ENCODE measurements at places on chromosomes 6 and 20.

DNA sequence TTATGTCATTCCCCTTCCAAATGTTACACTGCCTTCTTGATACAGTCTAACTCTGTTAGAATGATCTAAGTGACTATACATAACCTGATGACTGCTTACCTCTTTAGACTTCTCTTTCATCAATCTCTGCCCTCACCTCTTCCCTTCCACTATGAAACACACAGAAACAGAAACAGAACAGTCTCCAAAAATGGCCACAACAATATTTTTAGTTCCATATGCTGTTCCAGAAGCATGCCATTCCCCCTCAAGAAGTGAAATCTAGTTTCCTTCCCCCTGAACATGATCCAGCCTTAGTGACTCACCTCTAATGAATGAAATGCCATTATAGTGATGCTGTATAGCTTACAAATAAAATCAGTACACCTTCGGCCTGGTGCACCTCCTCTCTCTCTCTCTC lies 229.3 kb upstream of the TENT5A start:
- no peak for DNase-seq

GRCh38 chr20:26163890-26164289 lies 467.2 kb upstream of the ZNF337 start:
- no peak for DNase-seq

GRCh38 chr20:48999890-49000870 lies 45.9 kb upstream of the CSE1L start:
- no peak for DNase-seq

DNA sequence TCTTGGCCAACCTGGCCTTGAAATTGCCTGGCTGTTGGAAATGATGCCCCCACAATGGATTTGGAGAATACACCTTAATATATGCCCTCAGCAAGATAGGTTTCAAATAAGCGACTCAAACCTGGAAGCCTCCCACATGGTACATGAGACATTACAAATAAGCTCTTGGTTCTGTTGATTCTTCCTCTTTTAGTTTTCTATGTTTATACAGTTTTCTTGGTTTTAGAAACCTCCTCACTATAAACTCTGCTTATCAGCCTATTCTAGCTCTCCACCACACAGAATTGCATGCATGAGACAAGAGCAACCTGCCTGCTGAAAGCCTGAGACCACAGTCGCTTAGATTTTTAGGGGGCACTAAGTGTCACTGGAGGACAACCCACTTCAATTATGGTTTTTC lies 108.8 kb upstream of the PREP start:
- DNase-seq = no peak

DNA sequence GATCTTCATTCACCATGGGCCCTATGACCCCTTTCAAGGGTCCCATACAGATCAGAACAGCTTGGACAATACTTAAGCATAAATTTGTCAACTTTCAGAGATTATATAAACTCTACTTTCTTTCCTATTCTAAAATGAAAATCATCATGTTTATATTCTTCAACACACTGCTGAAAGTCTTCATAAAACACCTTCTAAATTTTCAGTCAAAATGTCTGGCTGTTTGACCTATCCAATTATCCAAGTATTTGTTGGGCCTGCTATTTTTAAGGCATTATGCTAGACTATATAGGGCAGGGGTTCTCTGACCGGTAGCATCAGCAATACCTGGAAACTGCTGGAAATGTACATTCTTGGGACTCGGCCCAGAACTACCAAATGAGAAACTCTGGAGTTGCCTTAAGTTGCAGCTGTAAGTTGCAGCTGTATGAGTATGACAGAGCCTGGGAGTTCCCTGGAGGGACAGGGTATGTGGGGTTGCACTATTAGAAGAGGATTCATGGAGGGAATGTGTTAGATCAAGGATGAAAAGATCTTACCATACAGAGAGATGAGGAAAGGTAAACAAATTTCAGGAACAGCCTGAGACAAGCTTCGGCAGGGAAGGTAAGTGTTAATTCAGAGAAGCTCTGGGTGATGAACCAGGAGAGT lies 293.0 kb downstream of the ADGB start:
- no peak for DNase-seq

GRCh38 chr6:12096342-12096741 lies 84.2 kb downstream of the HIVEP1 start:
- DNase-seq = no peak

GRCh38 chr6:112325444-112325843 lies 21.7 kb upstream of the RFPL4B start:
- DNase-seq = no peak

DNA sequence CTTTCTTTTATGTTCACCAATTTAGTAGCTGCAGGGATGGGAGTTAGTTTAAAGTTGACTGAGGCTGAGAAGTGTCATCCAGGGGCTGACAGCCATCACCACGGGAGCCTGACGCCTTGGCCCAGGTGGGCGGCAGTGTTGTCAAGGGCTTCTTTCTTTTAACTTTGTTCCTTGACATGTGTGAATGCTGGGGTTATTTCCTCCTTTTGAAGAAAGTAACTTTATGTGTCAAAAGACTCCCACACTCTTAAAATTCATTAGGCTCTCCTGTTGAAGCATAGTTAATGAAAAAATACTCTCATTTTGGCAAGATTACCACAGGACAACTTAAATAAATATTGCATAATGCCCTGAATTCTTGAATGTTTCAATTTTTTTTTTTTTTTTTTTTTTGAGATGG lies 50.0 kb downstream of the SASH1 start:
- no peak for DNase-seq

- DNase-seq = no peak
These were observed 10.4 kb downstream of the TGM6 start for GRCh38 chr20:2390951-2391675.
